ENCODE measurements at places on chromosomes 11 and 22. TPM values are rescaled to one million over a fixed set of nuclear protein-coding genes. Genes with fewer than 3 reads are reported as not detected.

The FAM111A gene
- total RNA-seq, result 6.5 TPM

The LRRN4CL gene
- total RNA-seq, result 0.12 TPM

The SAA2 gene
- not detected for total RNA-seq

The PKDREJ gene
- total RNA-seq, result not detected

The YPEL4 gene
- total RNA-seq, result 0.32 TPM

The GGTLC3 gene
- not detected for total RNA-seq

The CLMP gene
- 19.0 TPM for total RNA-seq

The RBMXL2 gene
- total RNA-seq, result not detected

The GRM5 gene
- total RNA-seq, result not detected

The KCNQ1OT1 gene
- 0.03 TPM for total RNA-seq

The ALDH3B1 gene
- 124 TPM for total RNA-seq

The SMTNL1 gene
- not detected for total RNA-seq

The KRTAP5-1 gene
- not detected for total RNA-seq

The SOX10 gene
- total RNA-seq, result not detected

Measured in A549 treated with GW870086 at 1 μM for 4 hours (cell line).